Suppressor macrophage treated with lipopolysaccharide for 4 hours (primary cell): ENCODE measurements at places on chromosomes 5 and 9.
A peak's percentile ranks its signal among the peaks of the same experiment; 100 is the strongest.

DNA sequence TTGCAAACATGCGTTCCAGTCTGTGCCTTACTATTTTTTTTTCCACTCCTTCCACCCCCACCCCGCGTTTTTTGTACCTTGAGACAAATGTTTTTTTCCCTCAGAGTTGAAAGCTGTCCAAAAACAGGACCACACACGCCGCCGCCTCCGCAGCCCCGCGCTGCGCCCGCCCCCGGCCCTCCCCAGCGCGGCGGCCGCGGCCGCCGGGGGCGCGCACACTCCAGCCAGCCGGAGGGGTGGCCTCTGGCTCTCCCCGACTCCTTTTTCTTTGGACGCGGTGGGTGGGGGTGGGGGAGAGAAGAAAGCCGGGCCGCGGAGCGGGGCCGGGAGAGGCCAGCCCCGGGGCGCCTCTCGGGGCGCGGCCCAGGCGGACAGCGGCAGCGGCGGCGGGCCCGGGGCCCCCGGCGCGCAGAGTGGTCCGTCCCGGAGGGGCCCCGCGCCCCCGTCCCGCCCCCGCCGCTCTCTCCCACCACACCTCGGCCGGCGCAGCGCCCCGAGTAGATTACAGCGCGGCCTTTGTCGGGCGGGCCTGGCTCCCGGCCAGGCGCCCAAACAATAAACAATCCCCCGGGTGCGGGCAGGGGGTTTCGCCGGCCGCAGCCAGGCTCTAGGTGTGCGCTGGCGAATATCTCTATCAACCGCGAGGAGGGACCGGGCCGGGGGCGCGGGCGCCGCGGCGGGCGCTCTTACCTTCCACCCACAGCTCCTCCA, 10.9 kb downstream of the PTCH1 start:
- DNase-seq: no peak

DNA sequence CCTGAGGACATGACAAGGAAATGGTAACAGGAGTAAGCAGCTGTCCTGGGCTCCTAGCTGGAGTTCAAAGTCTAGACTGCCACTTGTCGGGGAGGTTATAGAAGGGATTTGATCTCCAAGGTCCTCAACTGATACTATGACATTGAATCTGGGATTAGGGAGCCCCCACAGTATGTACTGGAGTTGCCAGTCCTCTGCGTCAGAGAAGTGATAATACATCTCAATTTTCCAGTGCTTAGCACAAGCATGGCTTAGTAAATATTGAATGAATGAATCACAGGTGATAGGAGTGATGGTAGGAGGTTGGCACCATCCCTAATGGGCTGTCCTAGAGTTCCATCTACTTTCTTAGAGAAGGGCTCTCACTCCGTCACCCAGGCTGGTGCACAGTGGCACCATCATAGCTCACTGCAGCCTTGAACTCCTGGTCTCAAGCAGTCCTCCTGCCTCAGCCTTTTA, 6.2 kb upstream of the TPM2 start:
- DNase-seq: no peak

- DNase-seq: no peak
Measured at GRCh38 chr9:117868594-117868993, 164.4 kb downstream of the TLR4 start.

DNA sequence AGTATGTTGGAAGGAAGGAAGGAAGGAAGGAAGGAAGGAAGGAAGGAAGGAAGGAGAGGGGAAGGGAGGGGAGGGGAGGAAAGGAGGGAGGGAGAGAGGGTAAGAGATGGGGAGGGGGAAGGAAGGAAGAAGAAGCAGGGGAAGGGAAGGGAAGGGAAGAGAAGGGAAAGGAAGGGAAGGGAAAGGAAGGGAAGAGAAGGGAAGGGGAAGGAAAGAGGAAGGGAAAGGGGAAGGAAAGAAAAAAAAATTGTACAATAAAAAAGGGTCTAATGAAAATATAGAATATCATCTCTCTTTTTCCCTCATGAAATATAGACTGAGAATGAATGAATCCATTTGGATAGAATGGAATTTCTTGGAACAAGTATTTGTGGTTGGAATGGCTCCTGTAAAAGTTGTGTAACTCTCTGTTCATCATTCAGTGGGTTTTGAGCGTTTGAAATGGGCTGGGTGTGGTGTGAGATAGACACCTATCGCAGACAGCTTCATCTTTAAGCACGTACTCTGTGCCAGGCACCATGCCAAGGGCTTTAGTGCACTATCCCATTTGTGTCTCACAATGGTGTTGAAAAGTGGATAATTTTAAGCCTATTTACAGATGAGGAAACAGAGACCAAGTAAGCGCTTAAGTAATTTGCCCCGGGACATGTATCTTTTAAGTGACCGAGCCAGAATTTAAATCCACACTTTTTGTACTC, 11.6 kb upstream of the PAPPA start:
- no peak for DNase-seq

DNA sequence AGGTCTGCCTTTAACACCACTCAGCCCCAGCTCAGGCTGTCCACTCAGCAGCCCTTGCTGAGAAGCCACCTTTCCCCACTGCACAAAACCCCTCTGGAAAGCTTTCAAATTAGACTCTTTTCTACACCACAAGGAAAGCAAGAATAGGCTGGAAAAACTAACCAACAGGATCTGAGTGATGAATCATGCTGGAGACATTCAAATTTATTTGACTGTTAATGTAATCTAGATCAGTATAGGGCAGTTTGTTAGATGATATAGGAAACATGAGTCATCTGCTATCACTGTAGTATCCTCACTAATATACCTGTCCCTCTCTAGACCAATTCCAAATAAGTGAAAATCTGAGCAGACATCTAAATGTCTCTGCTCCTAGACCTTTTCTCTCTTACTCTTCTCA, 127.8 kb upstream of the PAM start:
- no peak for DNase-seq

GRCh38 chr9:121268851-121269641, 1.1 kb downstream of the GSN start:
- peak; percentile 72 for DNase-seq

DNA sequence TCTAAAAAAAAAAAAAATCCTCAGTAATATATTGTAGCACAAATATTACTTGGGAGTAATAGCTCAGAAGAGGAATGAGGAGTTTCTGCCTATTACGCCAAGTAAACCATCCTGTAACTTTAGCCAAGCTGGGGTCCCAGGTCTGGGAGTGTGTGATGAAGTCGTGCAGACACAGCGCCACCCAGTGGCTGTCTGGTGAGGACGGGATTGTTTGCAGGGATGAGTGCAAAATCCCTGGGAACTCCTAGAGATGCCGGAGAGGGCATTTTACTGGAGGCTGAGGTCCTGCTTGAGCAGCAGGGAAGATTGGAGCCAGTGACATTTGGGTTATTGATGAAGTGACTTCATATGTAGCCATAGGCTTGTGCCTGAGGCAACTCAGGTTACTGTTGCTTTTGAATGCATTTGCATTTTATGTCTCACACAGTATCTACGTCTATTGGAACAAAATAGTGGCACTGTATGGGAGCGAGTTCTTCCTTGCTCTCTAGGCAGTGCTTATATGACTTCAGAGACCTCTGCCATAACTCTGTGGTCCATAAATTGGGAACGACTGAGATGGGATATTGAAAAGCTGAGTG, 72.8 kb downstream of the PSAT1 start:
- peak; percentile 59 for DNase-seq

GRCh38 chr5:91418158-91418557, 35.0 kb upstream of the ARRDC3 start:
- DNase-seq: no peak

GRCh38 chr5:96335873-96336272, 97.2 kb downstream of the PCSK1 start:
- no peak for DNase-seq

- no peak for DNase-seq
Measured at GRCh38 chr9:120559546-120559945, 20.4 kb downstream of the CDK5RAP2 start.

- DNase-seq: peak; percentile 11
Measured at GRCh38 chr5:109693535-109694400, 4.0 kb downstream of the MAN2A1 start.

DNA sequence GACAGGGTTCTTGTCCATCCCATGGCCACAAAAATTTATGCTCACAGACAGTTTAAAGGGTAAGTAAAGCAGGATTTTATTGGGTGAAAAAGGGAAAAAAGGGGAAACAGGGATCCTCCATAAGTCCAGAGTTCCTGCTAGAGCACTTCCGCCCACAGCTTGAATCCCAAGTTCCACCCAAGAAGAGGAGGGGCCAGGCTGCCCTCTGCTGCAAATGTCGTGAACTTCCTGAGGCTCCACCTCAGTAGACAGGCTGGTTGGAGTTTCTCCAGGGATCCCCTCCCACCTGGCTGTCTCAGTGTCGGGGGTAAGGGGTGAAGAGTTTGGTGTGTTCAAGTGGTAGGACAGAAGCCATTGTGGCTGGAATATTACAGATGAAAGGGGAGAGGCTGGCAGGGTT, 275.0 kb upstream of the SGCD start:
- no peak for DNase-seq

DNA sequence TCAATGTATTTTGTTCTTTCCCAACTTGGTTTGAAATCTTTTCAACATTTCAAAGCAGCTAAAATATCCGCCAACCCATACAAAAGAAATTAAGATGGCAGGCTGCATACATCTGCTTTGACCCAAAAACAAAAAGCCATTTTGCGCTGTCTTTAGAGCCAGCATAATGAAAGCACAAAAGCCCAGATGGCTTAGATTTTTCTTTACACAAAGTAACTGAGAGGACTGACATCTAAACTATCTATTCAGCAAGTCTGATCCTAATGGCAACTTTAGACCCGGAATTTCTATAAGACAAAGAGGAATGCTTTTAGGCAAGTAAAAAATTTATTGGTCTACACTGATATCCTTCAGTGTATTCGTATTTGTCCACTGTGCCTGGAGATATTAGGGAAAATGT, 86.3 kb downstream of the MYO10 start:
- DNase-seq: no peak
